ENCODE measurements at places on chromosomes 5 and 9.

DNA sequence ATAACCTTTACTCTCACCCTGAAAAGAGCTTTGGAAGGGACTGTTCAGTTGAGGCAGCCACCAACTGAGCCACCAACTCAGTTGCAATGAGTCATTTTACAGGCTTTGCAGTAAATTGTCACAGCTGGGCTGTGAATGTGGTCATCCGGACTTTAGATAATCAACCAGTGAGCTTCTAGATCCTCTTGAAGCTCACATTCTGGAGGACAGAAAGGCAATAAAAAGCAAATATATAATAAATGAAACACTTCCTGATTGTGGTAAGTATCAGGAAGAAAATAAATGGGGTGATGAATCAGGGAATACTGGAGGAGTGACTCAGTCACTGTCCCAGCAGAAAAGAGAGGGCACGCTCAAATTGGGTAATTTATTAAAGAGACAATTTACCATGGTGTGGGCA is 13.2 kb upstream of the C5orf58 start:
- H3K4me1 ChIP-seq = peaks cover 8% of the 10 kb centered on the region
- no peaks in the 10 kb centered on the region for H3K27me3 ChIP-seq
- H3K27ac ChIP-seq = no peak overlapping the region
- no peaks in the 10 kb centered on the region for H3K36me3 ChIP-seq
- no peak for DNase-seq

DNA sequence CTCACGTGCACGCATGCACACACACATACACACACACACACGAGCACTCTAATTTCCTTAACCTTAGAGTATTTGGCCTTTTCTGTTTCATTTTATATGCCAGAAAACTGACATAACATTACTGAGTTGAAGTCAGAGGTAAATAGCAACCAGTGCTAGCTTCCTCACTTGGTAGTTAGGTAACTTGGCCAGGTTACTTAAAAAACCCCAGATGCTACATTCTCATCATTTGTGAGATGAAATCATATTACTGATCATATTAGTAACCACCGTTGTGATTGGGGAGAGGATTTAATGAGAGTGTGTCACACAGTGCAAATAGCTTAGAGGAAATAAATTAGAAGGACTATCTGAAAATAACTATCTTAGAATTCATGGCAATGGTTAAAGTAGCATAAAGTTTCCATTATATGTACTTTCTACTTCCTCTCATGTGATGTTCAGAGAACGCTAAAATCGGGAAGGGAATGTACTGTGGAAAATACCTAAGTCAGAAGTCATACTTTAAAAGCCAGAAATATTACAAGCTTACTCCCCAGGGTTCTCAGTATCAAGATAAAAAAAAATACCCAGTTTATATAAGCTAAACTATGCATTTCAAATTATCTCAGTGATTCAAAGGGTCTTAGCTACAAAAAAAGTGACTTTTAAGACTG is 120.5 kb downstream of the TUSC1 start:
- no peaks in the 10 kb centered on the region for H3K27me3 ChIP-seq
- H3K4me1 ChIP-seq = no peaks in the 10 kb centered on the region
- DNase-seq = no peak
- H3K36me3 ChIP-seq = no peaks in the 10 kb centered on the region

- no peaks in the 10 kb centered on the region for H3K27me3 ChIP-seq
- no peaks in the 10 kb centered on the region for H3K36me3 ChIP-seq
- no peak overlapping the region for H3K4me3 ChIP-seq
- H3K4me1 ChIP-seq = no peaks in the 10 kb centered on the region
These were observed 145.2 kb upstream of the CDH12 start for GRCh38 chr5:22998362-22998761.

- H3K27ac ChIP-seq = no peak overlapping the region
- DNase-seq = no peak
- H3K36me3 ChIP-seq = no peaks in the 10 kb centered on the region
- H3K4me1 ChIP-seq = no peaks in the 10 kb centered on the region
- peaks cover 1% of the 10 kb centered on the region for H3K27me3 ChIP-seq
These were observed 26.4 kb downstream of the NCS1 start for GRCh38 chr9:130198501-130199179.

DNA sequence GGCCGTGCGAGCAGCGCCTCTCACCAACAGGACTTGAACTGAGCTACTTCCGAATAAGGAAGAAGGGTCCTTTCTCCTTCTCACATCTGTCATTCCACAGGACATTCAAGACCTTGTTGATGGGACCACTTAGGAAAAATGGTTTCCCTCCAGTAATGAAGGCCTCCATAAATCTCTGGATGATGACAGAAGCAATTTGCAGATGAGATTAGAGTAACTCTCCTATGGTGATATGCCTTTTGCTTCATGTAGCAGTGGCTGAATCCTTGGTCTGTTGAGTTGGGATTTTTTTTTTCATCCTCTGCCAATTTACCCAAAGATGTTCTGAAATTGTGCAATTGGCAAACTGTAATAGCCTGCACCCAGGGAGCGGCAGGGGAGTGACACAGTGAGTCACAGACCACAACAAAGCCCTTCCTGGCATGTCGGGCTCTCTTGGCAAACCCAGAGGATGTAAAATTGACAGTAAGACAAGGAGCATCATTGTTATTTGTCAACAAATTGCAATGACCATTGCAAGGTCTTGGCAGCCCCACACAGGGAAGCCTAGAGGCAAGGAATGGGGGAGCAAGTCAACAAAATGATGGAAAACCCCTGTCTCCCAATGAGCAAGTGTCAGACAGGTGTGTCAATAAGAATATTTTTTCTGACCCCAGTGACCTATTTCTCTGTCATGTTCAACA is 275.9 kb downstream of the ACTL7B start:
- H3K4me3 ChIP-seq = no peak overlapping the region
- no peak for DNase-seq
- no peaks in the 10 kb centered on the region for H3K4me1 ChIP-seq
- no peaks in the 10 kb centered on the region for H3K36me3 ChIP-seq
- H3K27me3 ChIP-seq = peaks cover 6% of the 10 kb centered on the region

DNA sequence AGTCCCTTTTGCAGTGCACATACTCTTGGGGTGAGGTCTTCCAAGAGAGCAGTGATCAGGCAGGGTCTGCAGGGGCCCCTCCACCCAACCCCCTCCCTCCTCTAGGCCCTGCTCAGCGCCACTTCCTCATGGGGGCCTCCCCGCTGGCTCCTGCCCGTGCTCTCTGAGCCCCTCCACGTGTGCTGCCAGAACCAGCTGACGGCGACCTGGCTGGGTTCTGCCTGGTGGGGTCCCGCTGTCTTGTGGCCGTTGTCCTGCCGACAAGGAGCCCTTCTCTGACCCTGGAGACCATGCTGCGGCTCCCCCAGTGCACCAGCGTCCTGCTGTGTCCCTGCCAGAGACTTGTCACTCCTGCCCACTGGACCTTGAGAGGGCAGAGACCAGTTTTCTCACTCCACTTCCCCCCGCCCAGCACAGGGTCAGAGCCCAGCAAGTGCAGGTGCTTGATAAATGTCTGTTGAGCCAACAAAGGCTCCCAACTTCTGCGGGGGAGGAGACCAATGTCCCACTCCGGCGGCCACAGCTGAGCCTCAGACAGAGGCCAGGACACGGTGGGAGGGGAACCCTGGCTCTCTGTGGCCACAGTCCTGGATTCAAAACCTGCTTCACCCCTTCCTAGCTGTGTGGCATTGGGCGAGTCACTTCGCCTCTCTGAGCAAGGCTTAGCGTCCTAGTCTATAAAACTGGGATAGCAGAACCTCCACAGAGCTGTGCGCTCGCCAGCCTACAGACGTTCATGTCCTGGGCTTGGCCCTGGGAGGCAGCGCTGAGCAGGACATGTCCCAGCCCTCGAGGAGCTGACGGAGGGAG is 24.8 kb downstream of the SARDH start:
- H3K4me1 ChIP-seq = peaks cover 2% of the 10 kb centered on the region
- peaks cover 23% of the 10 kb centered on the region for H3K27me3 ChIP-seq
- no peak overlapping the region for H3K27ac ChIP-seq
- DNase-seq = no peak
- no peaks in the 10 kb centered on the region for H3K36me3 ChIP-seq
- no peak overlapping the region for H3K4me3 ChIP-seq

DNA sequence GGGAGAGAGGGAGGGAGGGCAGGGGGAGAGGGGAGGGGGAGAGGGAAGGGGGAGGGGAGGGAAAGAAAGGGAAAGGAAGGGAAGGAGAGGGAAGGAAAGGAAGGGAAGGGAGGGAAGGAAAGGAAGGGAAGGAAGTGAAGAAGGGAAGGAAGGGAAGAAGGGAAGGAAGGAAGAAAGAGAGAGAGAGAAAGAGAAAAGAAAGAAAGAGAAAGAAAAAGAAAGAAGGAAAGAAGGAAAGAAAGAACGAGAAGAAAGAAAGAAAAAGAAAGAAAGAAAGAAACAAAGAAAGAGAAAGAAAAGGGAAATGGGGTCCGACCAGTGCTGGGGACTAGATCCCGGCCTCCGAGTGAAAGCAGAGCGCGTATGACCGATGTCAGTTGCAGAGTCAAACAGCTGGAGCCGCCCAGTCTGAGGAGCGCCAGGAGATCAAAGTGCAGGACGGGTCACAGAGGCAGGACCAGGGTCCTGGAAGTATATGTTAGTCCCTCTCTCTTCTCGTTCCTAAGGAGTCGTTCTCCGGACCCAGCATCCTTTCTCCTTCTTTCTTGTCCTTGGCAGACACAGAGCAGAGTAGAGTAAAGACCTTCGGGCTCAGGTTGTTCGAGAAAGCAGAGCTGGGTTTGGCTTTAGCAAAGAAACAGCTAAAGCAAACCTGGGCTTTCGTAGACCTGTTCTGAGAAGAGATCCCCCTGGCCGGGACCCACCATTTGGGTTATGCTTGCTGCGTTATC is 305.4 kb upstream of the MSX2 start:
- H3K4me1 ChIP-seq = peaks cover 6% of the 10 kb centered on the region
- H3K27ac ChIP-seq = no peak overlapping the region
- peaks cover 8% of the 10 kb centered on the region for H3K27me3 ChIP-seq
- H3K4me3 ChIP-seq = no peak overlapping the region
- no peak for DNase-seq

- H3K27ac ChIP-seq = no peak overlapping the region
- H3K36me3 ChIP-seq = no peaks in the 10 kb centered on the region
- H3K4me1 ChIP-seq = no peaks in the 10 kb centered on the region
These were observed 177.3 kb downstream of the IRX2 start for GRCh38 chr5:2574155-2574554.

DNA sequence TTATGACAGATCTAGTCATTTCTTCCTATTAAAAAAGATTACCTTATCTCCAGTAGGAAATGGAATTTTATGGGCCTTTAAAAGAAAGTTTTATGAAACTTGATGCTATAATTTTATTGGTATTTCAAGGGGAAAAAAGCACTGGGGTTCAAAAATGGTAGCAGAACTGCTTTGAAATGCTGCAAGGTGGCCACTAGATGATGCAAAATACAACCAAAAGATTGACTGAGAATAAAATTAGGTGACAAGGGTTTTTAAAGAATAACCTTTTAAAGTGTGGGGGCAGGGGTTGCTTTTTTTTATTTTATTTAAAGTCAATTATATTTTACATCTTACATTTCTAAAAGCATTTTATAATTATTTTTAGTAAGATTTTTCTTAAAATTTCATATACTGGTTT is 61.7 kb downstream of the KLF9 start:
- no peak overlapping the region for H3K27ac ChIP-seq
- H3K4me1 ChIP-seq = no peaks in the 10 kb centered on the region
- DNase-seq = no peak

DNA sequence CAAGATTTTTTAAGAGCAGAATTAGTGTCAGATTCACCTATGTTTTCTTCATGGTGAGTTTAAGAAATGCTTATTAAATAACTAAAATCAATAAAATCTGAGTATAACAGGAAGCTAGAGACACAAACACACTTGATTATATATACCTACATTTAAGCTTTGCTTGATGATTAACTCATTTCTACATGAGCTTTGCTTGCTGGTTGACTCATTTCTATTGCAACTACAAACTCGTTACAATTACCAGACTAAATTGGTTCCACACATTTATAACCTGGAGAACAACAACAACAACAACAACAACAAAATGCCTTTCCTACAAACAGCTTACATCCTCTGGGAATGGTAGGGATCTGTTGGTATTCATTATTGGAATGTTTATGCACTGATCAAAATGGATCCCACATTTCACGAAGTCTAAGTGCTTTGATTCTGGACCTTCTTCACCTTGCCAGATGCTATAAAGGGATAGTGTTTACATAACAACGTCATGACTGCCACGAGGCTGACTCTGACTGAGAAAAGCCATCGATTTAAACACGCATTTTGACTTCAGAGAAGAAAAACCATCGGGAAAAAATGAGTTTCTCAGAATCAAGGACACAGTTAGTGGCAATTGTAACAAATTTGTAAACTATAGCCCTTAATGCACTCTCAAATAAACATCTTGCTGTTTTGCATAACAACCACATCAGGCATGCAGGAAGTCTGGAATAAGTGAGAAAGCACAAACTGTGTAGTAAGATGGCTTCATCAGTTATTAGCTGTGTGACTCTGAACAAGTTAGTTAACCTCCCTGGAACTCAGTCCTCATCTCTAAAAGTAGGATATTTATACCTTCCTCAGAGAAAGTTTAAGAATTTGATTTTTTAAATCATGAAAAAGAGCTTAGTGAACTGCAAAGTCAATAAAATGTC is 49.8 kb downstream of the RASEF start:
- H3K36me3 ChIP-seq = no peaks in the 10 kb centered on the region
- H3K4me1 ChIP-seq = no peaks in the 10 kb centered on the region

GRCh38 chr5:56215019-56215830 is 17.9 kb downstream of the ANKRD55 start:
- H3K27ac ChIP-seq = no peak overlapping the region
- H3K36me3 ChIP-seq = peaks cover 9% of the 10 kb centered on the region
- DNase-seq = no peak
- no peak overlapping the region for H3K4me3 ChIP-seq

DNA sequence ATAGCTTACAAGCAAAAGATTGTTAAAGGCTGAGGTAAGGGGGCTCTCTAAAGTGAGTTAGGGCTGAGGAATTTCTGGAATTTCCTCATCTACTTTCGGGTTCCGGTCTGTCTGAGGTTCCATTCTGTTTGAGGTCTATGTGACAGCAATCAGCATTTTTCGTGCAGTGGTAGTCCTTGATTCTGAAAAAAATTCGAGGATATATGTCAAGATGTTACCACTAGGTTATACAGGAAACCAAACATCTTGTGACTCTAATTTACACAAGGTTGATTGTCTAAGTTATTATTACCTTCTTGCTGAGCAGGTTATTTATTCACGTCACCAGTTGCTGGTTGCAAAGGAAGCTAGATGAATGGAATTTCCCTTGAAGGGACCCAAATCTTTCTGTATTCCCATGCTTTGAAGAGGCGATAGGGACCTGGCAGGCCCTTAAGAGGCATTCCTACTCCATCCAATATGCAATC is 35.2 kb downstream of the RLN2 start:
- DNase-seq = no peak
- no peak overlapping the region for H3K27ac ChIP-seq
- no peaks in the 10 kb centered on the region for H3K27me3 ChIP-seq
- no peaks in the 10 kb centered on the region for H3K36me3 ChIP-seq
- H3K4me3 ChIP-seq = no peak overlapping the region

- H3K4me1 ChIP-seq = no peaks in the 10 kb centered on the region
- H3K36me3 ChIP-seq = no peaks in the 10 kb centered on the region
- no peak overlapping the region for H3K27ac ChIP-seq
- H3K4me3 ChIP-seq = no peak overlapping the region
These were observed 254.8 kb upstream of the IRX4 start for GRCh38 chr5:2137444-2138050.
